ENCODE measurements at places on chromosomes 1 and 21.

DNA sequence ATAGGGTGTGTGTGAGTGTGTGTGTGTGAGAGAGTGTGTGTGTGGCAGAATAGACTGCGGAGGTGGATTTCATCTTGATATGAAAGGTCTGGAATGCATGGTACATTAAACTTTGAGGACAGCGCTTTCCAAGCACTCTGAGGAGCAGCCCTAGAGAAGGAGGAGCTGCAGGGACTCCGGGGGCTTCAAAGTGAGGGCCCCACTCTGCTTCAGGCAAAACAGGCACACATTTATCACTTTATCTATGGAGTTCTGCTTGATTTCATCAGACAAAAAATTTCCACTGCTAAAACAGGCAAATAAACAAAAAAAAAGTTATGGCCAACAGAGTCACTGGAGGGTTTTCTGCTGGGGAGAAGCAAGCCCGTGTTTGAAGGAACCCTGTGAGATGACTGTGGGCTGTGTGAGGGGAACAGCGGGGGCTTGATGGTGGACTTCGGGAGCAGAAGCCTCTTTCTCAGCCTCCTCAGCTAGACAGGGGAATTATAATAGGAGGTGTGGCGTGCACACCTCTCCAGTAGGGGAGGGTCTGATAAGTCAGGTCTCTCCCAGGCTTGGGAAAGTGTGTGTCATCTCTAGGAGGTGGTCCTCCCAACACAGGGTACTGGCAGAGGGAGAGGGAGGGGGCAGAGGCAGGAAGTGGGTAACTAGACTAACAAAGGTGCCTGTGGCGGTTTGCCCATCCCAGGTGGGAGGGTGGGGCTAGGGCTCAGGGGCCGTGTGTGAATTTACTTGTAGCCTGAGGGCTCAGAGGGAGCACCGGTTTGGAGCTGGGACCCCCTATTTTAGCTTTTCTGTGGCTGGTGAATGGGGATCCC is 18.3 kb upstream of the HDAC1 start:
- no peak for DNase-seq

GRCh38 chr1:25128121-25128621 is 104.1 kb downstream of the SYF2 start:
- no peak for DNase-seq

DNA sequence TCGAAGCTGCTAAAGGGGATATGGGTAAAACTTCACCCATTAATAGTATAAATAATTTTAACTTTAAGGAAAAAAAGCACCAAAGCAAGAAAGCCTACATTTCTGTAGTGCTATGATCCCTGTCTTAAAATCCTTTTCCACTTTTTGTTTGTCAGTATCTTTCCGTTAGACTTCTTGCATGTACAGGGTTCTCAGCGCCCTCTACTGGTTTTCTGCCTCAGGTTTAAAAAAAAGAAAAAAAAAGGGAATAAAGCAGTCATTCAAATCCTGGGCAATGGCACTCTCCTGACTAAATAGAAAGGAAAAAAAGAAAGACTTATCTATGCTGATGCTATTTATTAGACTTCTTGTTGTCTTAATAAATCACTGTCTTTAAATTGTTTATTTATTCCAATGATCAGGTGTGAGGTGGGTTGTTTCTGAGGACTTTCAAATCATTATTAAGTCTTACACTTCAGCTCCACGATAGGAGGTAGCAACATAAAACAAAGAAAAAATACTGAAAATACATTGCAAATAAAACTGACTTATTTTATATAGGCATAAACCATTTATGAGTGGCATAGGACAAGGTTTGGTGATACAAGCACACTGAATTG is 475.4 kb upstream of the NR5A2 start:
- peak; percentile 55 for DNase-seq

- no peak for DNase-seq
Measured at GRCh38 chr1:73009938-73010337, 727.6 kb upstream of the NEGR1 start.

DNA sequence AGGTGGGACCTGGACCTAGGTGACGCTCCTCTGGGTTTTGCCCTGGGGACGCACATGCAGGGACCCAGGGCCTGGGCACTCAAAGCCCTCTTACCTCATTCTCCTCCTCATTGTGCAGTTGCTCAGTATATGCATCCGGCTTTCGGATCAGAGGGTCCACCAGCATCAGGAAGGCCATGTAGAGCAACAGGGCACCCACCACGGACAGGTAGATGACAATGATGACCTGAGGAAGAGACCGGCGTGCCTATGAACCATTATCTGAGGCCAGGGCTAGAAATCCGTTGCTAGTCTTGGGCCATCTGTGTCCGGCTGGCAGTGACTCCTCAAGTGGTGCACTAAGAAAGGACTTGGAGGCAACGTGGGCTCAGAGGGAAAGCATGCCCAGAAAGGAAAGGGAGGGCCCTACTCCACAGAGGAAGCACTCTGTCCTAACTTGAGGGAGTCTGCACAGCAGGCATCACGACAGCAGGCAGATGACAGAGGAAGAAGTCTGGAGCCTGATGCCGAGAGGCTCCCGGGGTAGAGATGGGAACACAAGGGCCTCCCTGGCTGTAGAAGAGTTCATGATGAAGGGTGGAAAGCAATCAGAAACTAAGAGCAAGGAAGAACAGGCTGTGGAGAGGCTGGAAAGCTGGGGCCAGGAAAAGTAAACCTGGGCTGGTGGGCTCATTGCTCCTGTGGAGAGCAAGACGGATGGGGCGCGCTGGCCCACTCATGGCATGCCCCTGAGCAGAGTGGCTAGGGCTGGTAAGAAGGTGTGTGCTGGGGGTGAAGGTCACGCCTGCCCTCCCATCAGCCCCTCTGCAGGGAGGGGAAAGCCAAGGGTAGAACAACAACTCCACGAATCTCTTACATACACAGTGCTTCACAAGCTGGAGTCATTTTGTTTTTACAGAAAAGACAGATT is 10.3 kb downstream of the TMEM9 start:
- DNase-seq = no peak

DNA sequence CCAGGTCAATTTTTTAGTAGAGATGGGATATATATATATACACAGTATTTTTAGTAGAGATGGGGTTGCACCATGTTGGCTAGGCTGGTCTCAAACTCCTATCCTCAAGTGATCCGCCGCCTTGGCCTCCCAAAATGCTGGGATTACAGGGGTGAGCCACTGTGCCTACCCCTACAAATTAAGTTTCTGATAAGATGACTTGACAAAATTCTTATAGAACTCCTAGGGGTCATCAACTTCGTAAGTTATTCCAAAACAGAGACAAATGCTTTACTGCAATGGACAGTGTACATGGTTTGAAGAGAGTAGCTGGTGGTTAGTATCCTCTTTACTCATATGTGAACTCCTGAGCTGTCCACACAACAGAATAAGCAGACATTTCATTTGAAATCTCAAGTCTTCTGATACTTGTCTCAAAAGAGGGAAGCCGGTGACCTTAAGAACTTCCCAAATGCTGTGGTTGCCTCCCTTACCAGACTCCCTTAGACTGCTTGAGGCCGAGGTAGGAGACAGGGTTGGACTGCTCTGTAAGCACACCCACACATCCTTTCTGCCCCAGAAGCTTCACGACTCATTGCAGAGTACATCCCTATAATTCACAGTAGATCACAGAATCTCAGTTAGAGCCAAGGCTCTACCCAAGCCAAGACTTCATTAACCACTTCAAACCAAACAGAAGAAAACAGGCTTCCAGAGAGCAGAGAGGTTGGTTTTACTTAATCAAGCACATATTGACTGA is 244.1 kb upstream of the IRF2BP2 start:
- no peak for DNase-seq

DNA sequence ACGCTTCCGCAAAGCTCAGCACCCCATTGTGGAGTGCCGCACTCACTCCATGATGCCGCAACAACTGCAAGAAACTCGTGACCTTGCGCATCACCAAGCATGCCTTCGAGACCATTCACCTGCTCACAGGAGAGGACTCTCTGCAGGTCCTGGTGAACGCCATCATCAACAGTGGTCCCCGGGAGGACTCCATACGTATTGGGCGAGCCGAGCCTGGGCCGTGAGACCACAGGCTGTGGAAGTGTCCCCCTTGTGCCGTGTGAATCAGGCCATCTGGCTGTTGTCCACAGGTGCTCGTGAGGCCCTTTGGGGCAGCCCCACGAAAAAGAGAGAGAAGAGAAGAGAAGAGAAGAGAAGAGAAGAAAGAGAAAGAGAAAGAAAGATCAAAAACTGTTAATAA is 23.2 kb downstream of the SPATA45 start:
- no peak for DNase-seq

DNA sequence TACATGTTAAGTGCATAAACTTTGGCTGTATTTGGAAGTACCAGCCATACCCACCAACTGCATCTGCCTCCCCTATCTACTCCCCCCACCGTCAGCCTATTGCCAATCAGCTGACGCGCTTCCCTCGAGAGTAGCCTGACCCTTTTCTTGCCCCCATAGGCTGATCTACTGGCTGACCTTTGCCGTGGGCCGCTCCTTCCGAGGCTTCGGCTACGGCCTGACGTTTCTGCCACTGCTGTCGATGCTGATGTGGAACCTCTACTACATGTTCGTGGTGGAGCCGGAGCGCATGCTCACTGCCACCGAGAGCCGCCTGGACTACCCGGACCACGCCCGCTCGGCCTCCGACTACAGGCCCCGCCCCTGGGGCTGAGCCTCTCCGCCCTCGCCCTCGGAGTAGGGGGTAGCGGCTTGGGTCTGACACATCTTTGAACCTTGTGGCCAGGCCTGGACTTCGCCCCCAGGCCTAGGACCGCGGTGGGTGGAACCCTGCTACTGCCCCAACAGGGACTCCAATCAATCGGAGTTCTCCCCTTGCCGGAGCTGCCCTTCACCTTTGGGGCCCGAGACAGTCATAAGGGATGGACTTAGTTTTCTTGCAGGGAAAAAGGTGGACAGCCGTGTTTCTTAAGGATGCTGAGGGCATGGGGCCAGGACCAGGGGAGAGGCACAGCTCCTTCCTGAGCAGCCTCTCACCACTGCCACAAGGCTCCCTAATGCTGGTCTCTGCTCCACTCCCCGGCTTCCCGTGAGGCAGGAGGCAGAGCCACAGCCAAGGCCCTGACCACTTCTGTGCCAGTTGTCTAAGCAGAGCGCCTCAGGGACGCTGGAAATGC is 4.0 kb downstream of the GLMP start:
- peak; percentile 81 for DNase-seq

GRCh38 chr1:240395336-240395735 is 216.6 kb downstream of the GREM2 start:
- no peak for DNase-seq

- peak; percentile 28 for DNase-seq
Measured at GRCh38 chr1:25695090-25695770, 78.6 kb downstream of the MAN1C1 start.

DNA sequence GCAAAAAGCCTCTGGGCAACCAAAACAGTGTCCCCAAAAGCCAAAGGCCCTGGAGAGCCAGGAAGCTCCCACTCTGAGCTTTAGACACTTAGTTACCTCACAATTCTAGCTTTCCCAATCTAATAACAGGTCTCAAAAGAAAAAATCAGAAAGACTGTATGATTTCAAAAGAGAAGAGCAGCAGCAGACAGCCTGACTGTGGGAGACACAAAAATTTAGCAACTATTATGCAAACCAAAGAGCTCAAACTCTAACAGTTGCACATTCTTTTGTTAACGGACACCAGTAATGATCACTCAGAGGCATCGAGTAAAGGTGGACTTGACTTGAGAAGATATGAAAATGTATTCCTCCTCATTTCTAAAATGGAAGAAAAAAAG is 160.1 kb downstream of the SLC45A1 start:
- no peak for DNase-seq

- DNase-seq = no peak
Measured at GRCh38 chr1:169133801-169134502, 27.5 kb downstream of the ATP1B1 start.

- DNase-seq = no peak
Measured at GRCh38 chr1:228783418-228784040, 48.2 kb downstream of the RHOU start.

DNA sequence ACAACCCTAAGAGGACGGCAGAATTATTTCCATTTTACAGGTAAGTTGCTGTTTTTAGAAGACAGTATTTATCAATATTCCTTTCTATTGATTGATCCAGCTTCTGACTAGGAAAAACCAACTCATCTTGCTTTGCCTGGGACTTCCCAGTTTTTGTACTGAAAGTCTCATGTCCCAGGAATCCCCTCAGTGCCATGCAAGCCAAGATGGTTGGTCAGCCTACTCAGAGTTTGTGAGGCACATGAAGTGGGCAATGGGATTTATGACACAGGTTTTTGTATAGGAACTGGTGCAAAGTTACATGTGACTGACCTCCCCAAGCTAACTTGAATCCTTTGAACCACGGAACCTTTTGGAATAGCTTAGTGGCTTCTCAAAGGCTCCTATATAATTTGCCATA is 45.5 kb downstream of the GNG12 start:
- DNase-seq = no peak

DNA sequence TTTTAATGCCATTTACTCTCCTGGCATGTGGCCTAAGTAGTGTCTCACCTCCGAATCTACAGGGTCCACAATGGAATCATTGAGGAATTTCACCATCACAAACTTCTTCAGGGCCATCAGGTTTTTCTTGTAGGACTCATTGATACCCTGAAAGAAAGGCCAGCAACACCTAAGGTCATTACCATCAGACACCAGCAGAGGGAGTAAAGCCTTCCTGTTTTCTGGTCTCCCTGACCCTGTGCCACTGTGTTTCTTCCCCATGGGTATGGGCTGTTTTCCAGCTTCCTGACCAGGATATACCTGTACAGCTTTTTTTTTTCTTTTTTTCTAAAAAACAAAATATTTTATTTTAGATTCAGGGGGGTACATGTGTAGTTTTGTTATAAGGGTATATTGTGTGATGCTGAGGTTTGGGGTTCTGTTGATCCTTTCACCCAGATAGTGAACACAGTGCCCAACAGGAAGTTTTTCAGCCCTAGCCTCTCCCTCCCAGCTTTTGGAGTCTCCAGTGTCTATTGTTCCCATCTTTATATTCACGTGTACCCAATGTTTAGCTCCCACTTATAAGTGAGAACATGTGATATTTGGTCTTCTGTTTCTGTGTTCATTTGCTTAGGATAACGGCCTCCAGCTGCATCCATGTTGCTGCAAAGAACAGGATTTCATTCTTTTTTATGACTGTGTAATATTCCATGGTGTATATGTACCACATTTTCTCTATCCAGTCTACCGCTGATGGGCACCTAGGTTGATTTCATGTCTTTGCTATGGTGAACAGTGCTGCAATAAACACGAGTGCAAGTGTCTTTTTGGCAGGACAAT is 18.3 kb downstream of the PPT1 start:
- DNase-seq = peak; percentile 74

DNA sequence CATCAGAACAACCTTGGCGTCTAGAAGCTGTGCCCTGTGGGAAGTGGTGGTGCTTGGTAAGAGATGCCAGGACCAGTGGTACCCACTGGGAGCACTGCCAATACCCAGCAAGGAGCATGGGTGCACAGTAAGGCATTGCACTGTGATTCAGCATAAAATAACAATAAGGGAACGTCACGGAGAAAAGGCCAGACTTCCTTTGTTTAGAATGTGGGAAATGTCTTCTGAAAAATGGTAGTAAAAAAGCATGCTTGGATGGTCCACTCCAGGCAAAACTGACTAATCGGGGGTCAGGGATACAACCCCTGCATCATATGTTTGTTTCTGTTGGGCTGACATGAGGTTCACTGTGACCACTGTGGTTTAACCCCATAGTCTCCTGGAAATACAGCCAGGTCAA is 14.7 kb downstream of the METTL18 start:
- no peak for DNase-seq

GRCh38 chr1:185674201-185674600 is 60.0 kb upstream of the HMCN1 start:
- DNase-seq = no peak
